ENCODE measurements at places on chromosomes 13 and 19.

- peak; percentile 13 for DNase-seq
Measured at GRCh38 chr13:36193151-36193855, 21.1 kb downstream of the SOHLH2 start.

GRCh38 chr13:30884543-30884942, 21.5 kb upstream of the MEDAG start:
- DNase-seq, result no peak

DNA sequence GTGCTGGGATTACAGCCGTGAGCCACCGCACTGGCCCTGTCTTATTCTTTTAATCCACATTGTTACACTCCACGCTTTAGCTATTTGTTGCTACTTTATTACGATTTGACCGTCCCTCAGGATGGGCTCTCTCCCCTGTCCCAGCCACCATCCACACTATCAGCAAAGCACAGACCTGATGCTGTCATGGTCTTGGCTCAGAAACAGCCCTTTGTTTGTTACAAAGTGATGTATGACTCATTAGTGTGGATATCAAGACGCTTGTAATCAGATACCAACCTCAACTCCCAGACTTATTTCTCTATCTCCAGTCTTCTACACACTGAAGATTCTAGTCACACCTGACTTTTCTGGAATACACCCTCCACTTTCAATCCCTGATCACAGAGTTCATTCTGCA, 84.6 kb upstream of the FREM2 start:
- no peak for DNase-seq

DNA sequence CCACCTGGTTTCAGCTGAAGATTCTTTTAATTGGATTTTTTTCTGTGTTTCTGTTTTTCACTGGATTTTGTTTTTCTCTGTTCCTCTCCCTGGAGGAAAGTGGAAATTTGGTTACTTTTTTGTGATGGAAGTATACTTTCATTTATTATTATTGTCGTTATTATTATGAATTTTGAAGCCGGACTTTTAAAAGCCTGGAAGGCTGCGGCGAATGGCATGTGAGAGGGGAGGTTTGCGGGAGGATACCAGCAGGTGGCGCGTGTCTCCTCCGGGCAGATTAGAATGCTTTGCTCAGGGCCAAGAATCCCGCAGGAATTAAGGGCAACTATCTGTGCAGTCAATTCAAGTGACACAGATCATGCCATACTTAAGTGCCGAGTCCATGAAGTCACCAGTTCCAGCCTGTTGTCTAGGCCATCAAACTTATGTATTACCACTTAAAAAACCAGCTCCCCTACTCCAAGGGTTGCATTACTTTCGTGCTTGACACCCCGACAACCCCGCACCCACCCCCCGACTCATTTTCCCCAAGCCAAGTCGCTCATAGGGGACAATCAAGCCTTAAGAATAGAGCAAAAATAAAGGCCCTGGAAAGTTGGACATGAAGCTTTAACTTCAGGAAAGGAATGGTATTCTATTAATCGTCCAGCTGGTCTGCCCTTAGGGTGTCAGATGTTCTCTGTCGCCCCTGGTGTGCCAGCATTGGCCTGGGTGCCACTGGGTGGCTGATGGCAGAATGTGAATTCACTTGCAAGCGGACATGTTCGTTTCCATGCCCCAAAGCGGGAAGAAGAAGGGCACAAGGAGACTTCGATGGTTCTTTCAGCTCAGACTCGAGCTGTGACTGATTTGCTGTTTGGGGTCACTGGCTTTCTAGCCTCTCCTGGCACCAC, 1.3 kb upstream of the LRCH1 start:
- DNase-seq, result peak; percentile 45

DNA sequence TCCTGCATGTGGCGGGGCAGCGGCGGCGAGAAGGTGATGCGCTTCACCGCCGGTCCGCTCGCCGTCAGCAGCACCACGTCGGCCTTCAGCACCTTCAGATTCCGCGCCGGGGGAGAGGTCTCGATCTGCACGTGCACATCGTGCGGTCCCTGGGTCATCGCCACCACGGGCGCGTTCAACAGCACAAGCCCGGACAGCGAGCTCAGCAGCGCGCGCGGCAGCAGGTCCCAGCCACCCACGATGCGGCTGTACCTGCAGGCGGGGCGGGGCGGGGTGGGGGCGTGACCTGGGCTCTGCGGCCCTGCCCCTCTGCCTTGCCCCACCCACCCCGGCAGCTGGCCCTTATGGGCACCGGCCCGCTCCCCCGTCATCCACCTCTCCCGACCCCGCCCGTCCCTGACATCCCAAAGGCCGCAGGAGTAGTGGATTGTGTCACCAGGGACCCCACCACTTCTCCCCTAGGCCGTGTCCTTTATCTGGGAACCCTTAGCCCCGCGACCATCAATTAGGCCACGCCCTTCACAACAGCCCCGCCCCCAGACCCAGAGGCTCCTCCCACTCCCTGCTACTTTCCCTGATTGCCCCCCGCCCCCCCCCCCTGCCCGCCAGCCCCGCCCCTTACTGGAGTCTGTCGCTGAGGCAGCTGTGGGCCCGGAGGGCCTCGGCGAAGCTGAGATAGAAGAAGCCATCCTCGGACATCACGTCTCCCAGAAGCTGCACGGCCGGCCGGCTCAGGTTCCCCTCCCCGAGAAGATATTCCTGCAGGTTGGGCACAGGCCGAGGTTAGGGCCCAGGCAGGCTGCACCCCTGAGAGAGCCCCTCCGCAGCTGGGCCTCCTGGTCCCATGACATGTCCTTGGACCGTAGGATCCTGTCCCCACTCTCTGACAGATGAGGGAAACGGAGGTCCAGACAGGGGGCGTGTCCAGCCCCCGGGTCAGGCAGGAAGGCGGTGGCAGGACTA, 6.1 kb downstream of the IL4I1 start:
- DNase-seq, result no peak

DNA sequence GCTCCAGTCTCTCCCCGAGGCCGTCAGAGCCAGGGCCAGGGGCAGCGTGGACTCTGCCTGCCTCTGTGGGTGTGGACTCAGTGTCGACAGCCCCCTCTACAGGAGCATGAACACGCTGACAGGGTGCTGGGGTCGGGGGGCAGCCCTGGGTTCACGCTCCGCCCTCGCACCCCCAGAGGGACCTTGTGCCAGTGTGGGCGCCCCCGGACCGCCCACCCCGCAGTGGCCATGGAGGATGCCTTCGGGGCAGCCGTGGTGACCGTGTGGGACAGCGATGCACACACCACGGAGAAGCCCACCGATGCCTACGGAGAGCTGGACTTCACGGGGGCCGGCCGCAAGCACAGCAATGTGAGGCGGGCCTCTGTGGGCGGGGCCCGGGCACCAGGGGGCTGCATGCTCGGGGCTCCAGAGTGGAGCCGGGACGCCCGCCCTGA, 8.3 kb downstream of the TRPM4 start:
- DNase-seq, result no peak

- DNase-seq, result no peak
Measured at GRCh38 chr19:48340995-48341394, 15.6 kb downstream of the EMP3 start.

GRCh38 chr19:39754544-39754943, 16.7 kb upstream of the CLC start:
- DNase-seq, result no peak

DNA sequence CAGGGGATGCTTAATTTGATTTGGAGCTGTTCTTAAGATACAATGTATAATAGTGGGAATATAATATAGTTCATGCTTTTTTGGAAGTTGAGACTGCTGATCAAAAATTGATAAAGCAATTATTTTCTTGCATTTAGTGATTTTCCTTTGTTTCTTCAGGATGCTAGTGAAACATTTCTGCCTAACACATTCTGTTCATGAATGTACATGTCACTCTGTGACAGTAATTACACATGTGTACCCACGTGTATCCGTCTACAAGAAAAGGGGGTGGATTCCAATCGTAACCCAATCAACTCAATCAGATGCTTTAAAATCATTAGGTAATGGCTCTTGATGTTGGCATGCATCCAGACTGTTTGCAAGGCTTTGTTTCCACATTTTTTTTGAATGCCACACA, 5.0 kb upstream of the FRY start:
- DNase-seq, result no peak

GRCh38 chr19:53818756-53819155, 5.4 kb downstream of the NLRP12 start:
- DNase-seq, result no peak

- DNase-seq, result no peak
Measured at GRCh38 chr13:20258208-20258962, 26.3 kb upstream of the GJB6 start.

DNA sequence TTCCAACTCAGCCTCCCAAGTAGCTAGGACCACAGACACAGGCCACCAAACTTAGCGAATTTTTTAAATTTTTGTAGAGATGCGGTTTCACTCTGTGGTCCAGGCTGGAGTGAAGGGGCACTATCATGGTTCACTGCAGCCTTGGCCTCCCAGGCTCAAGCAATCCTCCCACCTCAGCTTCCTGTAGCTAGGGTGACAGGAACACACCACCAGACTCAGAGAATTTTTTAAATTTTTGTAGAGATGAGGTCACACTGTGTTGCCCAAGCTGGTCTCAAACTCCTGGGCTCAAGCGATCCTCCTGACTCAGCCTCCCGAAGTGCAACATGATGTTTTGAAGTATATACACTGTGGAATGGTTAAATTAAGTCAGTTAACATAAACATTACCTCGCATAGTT, 263.6 kb downstream of the OXGR1 start:
- DNase-seq, result no peak

- no peak for DNase-seq
Measured at GRCh38 chr19:6101291-6101825, 8.9 kb downstream of the RFX2 start.

GRCh38 chr19:10881403-10882107, 10.2 kb downstream of the CARM1 start:
- DNase-seq, result no peak

GRCh38 chr13:98173431-98174152, 3.5 kb downstream of the RNF113B start:
- DNase-seq, result no peak

GRCh38 chr13:113815151-113816058, 48.5 kb downstream of the GAS6 start:
- DNase-seq, result no peak

DNA sequence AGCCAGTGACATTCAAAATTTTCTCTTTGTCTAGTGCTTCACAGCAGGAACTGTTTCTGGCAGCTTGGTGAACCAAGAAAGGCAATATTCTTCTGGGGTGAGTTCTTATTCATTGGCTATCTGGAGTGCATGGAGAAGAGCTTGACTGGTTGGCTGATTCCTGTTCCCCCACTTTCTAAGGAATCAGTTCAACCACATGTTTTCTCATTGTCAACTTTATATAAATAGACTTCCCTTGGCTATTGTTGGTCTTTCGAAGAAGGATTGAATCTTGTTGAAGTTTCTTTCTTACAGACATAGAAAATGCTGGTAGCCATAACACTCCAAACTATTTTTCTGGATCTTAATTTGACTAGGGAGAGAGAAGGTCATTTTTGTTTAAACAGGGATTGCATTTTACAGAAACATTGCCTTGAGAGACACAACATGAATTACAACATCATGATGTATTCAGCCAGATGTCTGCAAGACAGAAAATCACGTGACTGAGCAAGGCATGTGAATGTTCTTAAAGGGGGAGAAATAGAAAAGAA, 85.2 kb downstream of the EDNRB start:
- DNase-seq, result no peak

- no peak for DNase-seq
Measured at GRCh38 chr13:19183676-19184075, 2.1 kb upstream of the TUBA3C start.

GRCh38 chr13:100473087-100473486, 115.5 kb downstream of the GGACT start:
- no peak for DNase-seq

DNA sequence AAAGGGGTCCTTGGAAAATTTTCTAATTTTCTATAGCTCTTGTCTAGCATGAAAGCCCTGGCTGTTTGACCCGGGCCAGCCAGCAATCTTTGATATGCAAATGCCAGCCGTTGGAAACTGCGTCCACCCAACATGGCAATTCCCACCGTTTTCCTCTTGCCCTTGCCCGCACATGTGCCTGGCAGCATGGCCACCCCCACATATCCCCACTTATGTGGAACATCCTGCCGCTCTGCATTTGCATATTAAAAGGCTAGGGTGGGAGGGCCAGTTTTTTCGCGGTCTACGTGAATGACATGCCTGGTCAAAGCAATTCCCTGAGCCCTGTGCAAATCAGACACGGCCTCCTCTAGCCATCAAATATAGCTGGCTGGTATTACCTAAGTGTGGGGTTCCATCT, 110.3 kb upstream of the TDRD3 start:
- no peak for DNase-seq

DNA sequence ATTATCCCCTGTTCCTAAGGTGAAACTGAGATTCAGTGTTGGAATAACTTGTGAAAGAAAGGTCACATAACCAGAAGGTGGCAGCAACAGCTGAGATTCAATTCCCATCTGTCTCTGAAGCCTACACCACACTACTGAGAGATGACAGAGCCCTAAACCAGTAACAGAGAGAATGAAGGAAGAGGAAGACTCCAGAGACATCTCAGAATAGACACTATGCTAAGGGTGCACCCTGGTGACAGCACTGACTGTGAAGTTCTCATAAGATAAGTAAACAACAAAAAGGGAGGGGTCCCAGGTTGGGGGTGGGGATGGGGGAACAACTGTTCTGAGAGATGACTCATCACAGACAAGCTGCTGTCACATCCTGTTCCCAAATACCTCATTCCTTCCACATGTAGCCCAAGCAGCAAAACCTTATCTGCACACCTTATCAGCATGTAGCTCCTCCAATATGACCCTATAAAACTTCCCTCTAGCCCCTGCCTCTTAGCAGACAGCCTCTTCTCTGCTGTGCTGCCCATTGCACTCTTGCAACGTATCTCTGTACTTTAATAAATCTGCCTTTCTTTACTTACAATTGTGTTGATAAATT, 46.5 kb downstream of the UTP14C start:
- DNase-seq, result no peak

GRCh38 chr19:54002495-54003315, 11.3 kb downstream of the CACNG6 start:
- no peak for DNase-seq

GRCh38 chr13:74287724-74288169, 153.5 kb upstream of the KLF12 start:
- DNase-seq, result no peak

DNA sequence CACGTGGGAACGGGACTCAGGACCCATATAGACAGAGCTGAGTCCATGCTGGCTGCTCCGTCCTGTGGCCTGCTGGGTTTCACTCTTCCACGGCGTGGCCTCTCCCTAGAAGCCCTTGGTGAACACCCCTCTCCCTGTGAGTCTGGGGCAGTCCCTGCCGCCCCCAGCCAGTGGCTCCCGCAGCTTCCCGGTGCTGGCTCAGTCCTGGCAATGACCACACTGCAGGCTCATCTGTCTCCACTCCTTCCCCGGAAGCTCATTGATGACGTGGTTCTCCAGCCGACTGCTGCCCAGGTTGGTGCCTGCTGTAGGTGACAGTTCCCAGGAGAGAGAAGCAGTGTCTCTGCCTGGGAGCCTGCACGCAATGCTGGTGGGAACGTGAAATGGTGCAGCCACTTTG, 2.1 kb upstream of the TEX29 start:
- no peak for DNase-seq

Measured in keratinocyte (primary cell).